ENCODE measurements at places on chromosomes 7 and 10.

DNA sequence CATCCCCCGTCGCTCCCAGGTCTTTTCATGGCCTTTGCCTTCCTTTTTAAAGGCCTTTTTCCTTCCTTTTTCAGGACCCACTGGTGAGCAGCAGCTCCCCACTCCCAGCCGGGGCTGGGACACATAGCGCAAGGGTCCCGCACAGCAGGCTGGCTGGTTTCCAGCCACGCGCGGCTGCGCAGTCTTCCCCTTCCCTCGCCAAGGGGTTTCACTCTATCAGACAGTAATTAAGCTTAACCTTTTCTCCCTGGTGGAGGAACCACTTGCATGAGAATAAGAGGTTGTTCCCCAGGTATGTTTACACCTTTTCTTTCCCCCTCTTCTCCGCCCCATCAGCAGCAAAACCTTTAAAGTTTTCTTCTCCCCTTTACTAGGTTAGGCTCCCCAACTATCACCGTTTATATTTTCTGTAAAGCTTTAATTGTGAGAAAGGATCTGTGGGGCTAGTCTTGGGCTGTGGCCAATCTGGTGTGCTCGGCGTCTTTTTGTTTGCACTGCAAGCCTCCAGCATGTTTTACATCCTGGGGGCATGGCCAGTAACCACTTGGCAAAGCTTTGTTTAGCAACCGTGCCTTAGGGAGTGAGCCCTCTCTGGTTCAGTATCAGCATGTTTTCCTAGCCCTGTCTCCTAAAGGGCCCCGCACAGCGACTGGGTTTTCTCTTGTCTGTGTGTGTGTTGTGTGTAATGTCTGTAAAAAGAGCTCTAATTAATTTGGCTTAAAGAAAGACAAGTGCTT is 219.6 kb downstream of the PHF14 start:
- DNase-seq = no peak

GRCh38 chr7:156609010-156609877 is 31.3 kb upstream of the RNF32 start:
- no peak for DNase-seq

DNA sequence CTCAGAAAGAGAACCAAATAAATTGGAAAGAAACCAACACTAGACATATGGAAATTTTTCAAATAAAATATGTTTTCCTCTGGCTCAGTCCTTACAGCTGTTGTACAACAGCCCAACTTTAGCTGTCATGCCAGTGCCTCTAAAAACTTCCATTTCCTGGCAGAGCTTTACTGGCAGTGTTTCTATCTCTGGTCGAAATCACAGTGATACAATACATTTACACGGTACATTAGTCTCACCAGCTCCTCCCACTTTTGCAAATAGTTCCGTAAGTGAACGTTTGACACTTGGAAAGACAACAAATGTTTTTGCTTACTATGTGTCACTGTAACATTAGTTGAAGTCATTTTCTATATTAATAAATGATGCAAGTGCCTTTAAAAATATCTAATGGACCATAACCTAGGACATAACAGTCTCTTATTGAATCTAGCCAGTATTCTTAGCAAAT is 29.8 kb downstream of the BCAP29 start:
- no peak for DNase-seq

- DNase-seq = no peak
These were observed 183.5 kb upstream of the INHBA start for GRCh38 chr7:41886262-41886900.

DNA sequence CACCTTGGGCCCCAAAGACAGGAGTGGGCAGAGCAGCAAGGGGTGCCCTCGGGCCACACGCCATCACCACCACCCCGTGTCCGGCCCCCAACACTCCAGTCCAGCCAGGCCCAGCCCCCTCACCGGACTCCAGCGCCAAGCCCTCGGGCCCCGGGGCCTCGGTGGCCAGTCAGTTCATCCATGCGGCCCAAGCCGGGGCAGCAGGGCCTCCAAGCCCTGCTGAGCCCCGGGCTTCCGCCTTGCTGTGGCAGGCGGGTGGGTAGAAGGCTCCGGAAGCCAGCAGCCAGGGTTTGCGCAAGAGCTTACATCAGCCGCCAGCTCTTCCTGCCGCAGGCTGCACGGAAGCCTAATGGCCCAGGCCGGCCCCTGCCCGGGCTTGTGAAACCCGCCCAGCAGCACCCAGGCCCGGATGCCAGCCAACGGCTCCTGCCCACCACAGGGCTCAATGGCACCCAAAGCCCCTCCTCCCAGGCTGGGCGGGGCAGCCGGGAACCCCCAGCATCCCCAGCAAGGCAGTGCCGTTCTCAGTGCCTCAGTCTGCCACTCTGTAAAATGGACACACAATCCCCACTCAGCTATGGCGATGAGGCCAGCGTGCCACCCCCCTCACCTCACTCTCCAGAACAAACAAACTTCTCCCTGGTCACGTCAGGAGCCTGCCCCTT is 26.5 kb downstream of the TNRC18 start:
- peak; percentile 91 for DNase-seq

DNA sequence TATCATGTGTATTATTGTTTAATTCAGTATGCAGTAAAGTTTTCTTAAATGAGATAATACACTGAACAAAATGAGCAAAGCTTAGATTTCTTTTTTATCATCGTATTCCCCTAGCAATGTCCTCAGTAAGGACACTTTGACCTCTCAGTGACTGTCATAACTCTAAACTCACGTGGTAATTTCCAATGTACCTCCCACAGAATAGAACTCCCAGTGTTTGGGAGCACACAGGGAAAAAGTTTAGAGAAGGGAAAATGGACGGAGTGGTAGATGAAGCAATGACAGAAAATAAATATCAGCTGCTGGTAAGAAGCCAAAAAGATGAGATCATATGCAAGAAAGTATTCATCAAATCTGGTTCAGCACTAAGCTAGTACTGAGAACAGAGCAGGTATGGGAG is 758.6 kb upstream of the KCND2 start:
- DNase-seq = no peak

- peak; percentile 57 for DNase-seq
These were observed 43.4 kb downstream of the ADCYAP1R1 start for GRCh38 chr7:31095286-31096197.

DNA sequence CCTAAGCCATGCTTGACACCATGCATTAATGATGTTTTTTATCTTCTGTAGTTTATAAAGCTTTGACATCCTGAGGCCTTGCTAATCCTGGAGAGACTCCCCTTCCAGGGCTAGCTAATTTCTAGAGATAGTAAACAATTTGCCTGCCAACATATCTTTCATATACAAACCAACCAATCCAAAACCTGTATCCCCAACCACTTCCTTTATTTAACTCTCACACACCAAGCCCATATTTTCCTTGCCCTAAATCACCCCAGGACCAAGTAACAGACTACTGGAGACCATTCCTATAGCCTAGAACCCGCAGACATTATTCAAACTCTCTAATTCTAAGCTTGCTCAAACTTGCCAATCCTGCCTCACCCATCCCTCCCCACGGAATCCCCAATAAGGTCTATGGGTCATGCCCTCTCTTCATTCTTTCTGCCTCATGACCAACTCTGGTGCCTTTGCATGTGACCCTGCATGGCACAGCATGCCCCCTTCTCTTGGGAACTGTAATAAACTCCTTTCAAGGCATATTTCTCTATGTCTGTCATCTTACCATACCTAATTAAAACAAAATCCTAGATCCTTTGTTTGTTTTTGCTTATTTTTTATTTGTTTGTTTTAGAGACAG is 116.6 kb upstream of the CACUL1 start:
- DNase-seq = no peak

DNA sequence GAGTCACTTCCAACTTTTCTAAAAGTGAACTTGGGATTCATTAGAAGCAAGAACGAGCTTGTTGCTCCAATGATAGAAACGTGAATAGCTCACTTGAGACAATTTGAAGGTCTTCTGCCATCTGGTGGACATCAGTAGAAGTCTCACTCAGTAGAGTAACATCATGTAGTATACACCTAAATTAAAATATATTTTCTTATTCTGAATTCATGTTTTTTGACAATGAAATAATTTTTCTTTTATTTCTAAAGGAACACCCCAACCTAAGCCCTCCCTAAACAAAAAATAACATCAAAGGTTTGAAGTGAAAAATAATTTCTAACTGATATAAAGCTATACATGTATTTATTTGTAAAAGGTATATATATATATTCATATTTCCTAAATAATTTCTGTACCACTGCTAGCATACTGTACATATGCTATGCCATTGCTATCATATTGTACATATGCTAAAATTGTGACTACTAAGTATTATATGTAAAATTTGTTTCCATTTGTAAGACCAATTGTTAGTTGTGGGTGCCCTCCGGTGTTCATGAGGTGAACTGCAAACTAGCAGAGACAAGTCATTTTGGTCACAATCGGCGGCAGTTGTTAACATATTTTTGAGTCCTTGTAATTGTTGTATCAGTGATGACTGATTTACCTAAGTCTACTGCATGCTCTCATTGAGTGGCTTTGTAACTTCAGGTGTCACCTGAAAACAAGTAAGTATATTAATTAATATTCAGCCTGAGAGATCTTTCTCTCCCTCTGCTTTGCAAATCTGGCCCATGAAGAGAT is 121.9 kb downstream of the PTPRZ1 start:
- peak; percentile 54 for DNase-seq

DNA sequence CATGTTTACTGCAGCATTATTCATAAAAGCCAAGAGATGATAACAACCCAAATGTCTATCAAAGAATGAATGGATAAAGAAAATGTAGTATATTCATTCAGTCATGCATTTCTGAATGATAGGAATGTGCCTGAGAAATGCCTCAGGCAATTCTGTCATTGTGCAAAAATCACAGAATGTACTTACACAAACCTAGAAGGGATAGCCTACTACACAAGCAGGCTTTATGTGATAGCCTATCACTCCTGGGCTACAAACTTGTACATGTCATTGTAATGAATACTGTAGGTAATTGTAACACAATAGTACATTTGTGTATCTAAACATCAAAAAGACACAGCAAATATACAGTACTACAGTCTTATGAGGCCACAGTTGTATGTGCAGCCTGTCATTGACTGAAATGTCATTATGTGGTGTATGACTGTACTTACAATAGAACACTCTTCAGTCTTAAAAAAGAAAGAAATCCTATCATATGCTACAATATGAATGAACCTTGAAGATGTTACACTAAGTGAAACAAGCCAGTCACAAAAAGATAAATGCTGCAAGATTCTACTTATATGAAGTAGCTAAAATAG is 141.8 kb upstream of the GPR22 start:
- DNase-seq = no peak

DNA sequence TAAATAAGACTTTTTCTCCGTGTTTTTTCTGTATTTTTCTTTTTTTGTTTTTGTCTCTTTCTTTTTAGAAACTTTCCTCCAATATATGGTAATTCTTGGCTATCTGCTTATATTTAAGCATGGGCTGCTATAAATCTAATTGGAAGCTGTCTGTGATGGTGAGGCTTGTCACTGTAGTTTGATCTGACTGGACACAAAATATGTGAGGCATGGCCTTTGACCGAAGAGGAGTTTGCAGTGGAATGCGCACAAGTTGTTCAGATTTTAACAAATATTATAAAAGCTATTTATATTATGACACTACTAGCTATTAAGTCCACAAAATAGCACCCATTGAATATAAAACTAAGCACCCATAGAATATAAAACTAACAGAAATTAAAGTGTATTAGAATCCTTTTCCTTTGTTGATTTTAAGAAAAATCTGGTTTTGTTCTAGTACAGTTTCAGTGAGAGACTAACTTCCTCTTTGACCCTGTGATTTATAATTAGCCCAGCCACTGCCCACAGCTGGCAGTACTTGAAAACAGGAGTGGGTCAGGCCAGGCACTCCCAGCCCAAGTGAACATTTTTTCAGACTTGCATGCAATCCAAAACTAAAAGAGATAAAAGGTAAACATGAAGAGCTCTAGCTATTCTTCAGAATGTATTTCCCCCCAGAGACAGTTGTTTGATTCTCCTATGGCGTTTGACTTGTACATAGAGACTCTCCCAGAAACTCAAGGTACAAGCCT is 69.9 kb upstream of the FGL2 start:
- no peak for DNase-seq

- DNase-seq = no peak
These were observed 120.4 kb downstream of the CUBN start for GRCh38 chr10:17009212-17009700.

DNA sequence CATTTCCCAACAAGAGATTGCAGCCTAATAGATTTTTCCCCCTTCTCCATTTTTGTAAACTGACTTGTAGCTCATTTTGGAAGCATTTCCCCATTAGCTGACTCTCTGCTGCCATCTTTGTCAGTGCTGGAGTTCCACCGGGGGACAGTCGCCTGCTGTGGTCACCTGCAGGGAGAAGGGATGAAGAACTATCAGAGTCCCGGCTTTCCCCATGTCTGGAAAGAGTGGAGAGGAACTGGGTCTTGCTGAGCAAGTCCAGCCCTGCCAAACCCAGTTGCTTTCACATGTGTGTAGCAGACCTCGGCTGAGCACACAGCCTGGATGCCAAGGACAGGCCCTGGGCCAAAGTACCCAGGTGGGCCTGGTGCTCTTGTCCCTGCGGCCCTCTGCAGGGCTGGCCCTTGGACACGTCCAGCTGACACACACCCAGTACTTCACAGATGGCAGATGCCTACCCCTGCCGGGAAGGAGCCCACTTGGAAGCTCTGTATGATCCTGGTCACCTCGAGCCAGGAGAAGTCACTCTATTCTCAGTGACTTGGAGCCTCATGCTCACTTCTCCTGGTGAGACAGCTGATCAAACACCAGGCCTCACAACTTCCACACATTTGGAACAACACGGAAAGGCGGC is 157.3 kb upstream of the NPVF start:
- no peak for DNase-seq

GRCh38 chr10:127148066-127148932 is 48.1 kb downstream of the INSYN2A start:
- no peak for DNase-seq

DNA sequence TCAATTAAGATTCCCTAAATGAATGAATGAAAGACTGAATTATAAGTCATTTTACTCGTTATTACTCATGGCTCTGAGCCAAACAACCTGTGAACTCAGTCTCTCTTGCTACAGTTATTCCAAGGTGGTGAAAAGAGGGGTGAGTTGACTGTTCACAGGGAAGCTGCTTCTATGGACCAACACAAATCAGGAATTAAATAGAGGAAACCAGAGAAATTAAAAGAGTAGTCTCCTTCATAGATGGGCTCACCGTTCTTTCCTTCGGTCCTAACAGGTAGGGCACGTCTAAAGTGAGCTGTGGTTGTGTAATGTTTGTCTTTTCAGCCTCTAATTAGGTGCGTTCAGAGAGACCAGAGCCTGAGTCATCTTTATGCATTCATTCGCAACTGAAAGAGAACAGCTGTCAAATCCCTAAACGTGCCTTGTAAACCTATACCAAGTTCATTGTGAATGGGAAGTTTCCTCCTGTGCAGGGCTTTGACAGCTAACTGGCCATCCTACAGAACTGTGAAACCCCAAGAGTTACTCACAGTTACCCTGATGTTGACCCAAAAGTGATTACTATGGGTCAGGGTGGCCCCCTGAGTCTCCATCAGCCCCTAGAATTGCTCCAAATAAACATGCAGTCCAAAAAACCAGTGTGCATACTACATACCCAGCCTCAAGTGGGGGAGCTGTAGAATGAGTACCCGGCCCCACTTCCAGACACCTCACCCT is 18.2 kb upstream of the C10orf53 start:
- no peak for DNase-seq

- DNase-seq = no peak
These were observed 404.5 kb downstream of the ADRA2A start for GRCh38 chr10:111481261-111481826.

- DNase-seq = no peak
These were observed 132.3 kb upstream of the POT1 start for GRCh38 chr7:125061776-125062397.

- DNase-seq = no peak
These were observed 85.2 kb downstream of the MYL10 start for GRCh38 chr7:101543846-101544245.

GRCh38 chr10:50211670-50212069 is 39.6 kb downstream of the ASAH2 start:
- no peak for DNase-seq

GRCh38 chr7:84914598-84914997 is 272.3 kb downstream of the SEMA3D start:
- no peak for DNase-seq
